ENCODE measurements at places on chromosomes 5 and 9.

DNA sequence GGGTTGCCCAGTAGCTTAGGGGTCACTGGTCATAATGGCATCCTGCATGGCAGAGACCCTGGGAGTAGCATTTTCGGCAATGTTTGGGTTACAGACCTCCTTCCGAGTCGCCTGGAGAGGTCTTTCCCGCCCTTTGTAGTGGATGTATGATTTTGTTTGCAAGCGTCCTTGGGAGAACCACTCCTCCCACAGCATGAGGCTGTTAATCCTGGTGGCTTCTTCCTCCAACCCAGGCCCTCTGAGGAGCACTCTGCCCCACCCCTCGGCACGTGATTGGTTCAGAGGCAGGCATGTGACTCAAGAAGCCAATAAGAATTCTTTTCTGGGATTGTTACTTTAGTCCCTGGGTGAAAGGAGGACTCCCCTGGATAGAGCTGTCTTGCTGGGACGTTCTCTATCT is 30.2 kb upstream of the GRHPR start:
- DNase-seq, result no peak

GRCh38 chr9:20144197-20144596 is 355.4 kb upstream of the SLC24A2 start:
- no peak for DNase-seq

DNA sequence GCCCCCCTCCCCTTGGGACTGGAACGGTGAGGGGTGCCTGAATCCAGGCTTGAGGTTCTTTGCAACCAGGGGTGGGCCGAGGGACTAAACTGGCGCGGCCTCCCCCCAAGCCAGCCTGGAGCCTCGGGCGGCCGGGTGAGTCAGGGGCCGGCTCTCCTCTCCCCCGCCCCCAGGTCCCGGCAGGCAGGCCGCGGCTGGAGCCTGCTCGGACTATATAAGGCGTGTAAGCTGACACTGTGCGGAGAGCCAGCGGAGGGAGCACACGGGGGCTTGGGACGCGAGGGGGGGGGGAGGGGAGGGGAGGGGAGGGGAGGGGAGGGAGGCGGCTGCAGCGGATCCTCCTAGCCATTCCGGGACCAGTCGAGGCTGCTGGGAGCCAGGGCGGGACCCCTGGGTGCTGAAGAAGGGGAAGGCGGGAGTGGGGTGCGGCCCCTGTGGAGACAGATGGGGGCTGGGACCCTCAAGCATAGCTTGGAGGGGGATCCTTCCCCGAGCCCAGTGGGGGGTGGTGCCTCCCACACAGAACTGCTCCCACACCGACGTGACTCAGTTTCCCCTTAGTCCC is 595 bp downstream of the PDLIM7 start:
- peak; percentile 60 for DNase-seq

GRCh38 chr9:26524267-26524666 is 368.3 kb downstream of the CAAP1 start:
- DNase-seq, result no peak

DNA sequence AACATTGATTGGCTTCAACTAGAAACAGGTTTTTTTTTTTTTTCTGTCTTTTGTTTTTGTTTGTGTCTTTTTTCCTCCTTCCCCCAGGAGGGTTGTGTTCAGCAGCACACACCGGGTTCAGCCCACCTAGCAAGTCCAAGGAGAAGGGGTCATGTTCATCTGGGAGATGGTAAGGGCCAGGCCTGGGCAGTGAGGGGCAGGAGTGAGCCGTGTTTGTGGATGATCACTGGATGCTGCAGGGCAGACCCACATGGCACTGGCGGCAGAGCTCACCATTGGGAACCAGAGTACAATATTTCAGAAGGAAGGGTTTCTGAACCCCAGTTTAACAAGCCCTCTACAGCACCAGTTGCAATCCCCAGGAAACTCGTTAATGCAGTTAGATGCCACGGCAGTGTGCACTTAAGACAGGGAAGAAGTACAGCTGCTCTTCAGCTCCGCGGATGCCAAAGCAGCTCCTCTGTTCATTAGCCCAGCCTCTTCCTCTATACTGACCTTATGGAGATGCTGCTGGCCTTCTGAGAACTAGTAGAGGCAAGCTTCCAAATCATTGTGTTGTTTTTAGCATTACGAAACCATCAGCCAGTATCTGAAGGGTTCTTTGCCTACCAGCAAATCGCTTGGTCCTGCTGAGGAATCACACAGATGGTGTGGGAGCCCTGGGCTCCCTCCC is 508.2 kb upstream of the WWC1 start:
- DNase-seq, result no peak

- no peak for DNase-seq
These were observed 19.3 kb downstream of the MLANA start for GRCh38 chr9:5909976-5910375.

- no peak for DNase-seq
These were observed 7.4 kb upstream of the IFNA1 start for GRCh38 chr9:21432672-21433425.

- no peak for DNase-seq
These were observed 44.5 kb upstream of the SUSD3 start for GRCh38 chr9:93013856-93014582.

DNA sequence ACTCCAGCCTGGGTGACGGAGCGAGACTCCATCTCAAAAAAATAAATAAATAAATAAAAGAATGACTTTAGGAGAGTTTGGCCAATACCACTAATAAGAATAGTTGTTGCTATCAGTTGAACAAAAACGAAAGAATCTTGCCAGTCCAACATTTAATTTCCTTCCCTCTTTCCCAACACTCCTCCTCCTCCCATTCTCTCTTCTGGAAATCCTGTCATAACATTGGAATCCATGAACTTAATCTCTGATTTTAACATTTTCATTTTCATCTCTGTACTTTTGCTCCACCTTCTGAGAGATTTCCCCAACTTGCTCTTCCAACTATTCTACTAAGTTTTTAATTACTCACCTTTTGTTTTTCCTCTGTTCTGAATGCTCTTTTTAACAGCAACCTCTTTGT is 42.8 kb upstream of the CDK20 start:
- no peak for DNase-seq

DNA sequence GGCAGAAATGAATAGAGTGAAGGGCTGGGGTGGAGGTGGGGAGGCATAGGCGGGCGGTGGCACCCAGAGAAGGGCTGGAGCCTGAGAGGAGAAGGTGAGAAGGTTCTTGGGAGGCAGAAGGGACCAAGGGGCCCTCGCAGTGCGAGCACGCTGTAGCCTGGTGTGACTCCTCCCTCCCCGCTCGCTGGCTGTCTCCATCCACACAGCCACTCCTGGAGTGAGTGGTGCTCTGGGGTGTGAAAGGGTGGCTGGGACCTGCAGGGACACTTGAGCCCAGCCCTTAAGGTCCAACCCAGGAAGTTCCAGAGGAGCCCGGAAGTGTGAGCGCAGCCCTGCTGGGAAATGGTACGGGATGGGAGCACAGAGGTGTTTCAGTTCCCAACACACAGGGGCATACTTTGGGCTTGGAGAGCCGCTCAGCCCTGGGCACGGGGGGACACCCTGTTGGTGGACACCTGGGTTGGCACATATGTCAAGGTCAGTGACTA is 9.3 kb upstream of the SCGB3A1 start:
- DNase-seq, result no peak

DNA sequence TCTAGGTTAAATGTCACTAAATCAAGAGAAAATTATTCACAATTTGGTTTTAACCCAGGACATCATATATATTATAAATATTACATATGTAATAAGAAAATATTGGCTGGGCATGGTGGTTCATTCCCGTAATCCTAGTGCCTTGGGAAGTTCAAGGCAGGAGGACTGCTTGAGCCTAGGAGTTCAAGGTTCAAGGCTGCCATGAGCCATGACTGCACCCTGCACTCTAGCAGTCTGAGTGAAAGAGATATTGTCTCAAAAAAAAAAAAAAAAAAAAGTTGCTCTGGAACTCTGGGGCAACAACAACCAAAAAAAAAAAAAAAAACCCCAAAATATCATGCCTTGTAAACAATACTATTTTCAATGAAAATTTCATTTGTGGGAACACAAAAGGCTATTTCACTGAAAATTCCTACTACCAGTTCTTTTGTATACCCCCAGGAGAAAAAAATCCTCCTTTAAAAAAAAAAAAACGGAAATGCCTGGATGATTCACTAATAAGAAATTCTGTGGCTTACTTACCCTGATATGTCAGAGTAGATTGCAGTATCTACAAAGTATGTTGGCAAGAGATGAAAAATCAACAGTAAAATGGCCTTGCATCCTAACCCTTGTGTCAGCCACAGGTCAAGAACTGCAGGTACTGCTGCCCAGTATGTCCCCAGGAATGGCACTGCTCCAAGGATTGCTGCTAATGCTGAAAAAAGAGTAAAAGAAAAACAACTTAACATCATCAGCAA is 22.6 kb upstream of the CTNNAL1 start:
- DNase-seq, result no peak

- no peak for DNase-seq
These were observed 41.9 kb downstream of the MTRR start for GRCh38 chr5:7910738-7911428.

DNA sequence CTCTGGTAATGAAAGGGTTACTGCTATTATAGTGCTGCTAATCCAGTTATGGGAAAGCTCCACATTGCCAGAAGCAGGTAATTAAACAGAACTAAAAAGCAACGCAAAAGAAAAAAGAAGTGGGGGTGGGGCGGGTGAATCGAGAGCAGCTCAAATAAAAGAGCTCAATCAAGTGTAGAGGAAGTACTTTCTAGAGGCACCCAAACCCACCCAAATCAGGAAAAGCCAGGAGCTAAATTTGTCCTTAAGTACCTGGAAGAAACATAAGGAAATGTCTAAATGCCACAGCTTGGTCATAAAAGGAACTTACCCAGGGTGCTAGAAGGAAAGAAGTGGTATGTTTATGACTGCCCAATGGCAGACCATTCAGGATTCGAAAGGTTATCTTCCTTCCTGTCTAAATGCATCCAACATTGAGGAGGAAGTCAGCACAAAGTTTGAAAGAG is 2.4 kb upstream of the RNF145 start:
- no peak for DNase-seq

DNA sequence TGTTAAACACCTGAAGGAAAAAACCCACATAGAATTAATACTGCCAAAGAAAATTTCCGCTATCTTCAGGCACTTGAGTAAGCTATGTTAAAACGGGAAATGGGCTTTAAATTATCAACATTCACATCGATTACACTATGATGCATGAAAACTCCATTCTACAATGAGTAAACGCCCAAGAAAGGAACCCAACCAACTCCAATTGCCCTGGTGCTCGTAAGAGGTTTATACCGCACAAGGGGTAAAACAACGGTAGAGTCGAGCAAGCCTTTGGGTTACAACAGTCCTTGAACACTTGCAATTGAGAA is 1.0 kb downstream of the AGTPBP1 start:
- DNase-seq, result no peak
